ENCODE measurements at places on chromosomes 2 and 18. TPM values are rescaled to one million over a fixed set of nuclear protein-coding genes. Genes with fewer than 3 reads are reported as not detected.

Gene TDRD15
- total RNA-seq, result 0.21 TPM

Gene PRKCE
- total RNA-seq, result 42.1 TPM

DNA sequence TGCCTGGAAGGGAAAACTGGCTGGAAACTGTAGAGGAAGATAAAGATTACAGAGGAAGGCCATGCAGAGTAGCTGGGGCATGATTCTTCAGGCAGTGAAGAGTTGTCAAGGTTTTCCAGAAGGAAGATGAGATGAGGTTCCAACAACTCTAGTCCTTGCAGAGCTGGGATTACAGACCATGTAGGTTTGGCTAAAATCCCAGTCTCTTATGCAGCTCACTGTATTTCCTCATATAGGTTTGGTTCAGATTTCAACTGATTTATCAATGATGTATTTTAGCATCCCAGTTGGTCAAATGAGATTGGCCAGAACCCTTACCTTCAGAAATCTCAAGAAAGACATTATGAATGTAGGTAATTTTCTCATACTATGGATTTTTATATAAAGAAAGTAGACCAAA lies 16.4 kb downstream of the FAP start:
- no peak for DNase-seq

Gene UGT1A8
- not detected for total RNA-seq

GRCh38 chr18:36849288-36850006 lies 20.5 kb downstream of the KIAA1328 start:
- no peak for DNase-seq

Gene RNF138
- 76.6 TPM for total RNA-seq

DNA sequence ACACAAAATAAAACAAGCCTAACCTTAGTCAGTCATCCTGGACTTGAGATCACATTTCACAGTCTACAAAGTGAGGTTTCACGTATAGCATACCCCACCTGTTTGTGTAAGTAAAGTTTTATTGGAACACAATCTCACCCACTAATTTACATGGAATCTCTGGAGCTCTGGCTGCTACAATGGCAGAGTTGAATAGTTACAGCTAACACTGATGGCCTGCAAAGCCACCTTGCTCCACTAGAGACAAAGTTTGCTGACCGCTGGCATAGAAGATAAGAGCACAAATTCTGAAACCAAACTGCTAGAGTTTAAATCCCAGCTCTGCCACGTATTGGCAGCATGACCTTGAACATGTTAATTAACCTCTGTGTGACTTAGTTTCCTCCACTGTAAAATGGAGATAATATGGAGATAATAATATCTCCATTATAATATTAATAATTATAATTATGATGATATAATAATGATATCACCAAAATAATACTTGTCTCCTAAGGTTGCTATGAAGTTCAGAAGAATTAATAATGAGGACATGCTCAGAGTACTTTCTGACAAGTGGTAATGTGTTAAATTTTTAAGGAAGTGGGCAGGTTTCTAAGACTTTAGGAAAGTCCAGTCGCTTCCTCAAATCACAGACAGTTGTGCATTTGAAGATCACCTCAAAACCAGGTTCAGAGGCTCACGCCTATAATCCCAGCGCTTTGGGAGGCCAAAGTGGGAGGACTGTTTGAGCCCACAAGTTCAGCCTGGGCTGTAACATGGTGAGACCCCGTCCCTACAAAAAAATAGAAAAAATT lies 204.6 kb downstream of the SH3RF3 start:
- no peak for DNase-seq

DNA sequence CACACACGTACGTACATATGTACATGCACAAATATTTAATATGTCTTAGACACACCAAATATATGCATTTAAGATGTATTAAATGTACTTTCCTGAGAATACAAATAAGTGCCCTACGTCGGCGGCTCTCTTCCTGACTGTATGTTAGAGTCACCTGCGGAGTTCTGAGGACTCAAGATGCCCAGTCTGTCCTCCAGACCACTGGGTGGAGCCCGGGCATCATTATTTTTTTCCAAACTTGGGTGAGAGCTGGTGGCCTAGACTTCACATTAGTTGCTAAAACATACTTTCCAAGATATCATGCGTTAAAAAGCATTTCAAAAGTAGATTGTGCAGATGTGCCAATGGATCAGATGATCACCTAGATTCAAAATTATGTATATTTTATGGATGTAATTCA lies 2.9 kb downstream of the IL18R1 start:
- peak; percentile 46 for DNase-seq

DNA sequence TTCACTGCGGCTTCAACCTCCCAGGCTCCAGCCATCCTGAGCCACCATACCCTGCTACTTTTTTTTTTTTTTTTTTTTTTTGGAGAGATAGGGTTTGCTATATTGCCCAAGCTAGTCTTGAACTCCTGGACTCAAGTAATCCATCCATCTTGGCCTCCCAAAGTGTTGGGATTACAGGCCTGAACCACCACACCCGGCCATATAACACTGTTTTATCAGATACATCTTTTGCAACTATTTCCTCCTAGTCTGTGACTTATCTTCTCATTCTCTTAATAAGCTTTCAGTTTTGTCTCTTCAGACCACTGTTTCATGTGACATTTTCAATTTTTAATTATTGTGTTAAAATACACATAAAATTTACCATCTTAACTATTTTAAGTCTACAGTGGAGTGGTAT lies 35.7 kb upstream of the FAM117B start:
- DNase-seq, result no peak

GRCh38 chr2:216942016-216942415 lies 82.2 kb upstream of the TNP1 start:
- DNase-seq, result no peak

Gene SLC4A3
- total RNA-seq, result 0.45 TPM

Gene NAPG
- 48.7 TPM for total RNA-seq

DNA sequence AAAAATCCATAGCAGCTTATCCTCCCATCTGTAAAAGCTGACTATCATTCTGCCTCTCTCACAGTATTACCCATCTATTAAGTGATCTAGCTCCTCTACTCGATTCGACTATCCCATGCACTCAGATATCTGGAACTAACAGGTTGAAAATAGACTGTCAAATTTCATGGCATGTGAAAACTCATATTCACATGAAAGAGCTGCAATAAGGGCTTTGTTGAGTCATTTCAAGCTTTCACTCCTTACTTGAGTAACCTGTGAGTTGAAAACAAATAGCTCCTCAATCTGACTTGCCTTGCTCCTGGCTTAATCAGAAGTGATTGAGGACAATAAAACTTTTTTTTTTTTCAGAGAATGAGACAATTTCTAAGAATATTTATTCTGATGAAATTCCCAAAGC lies 192.4 kb upstream of the ERBB4 start:
- no peak for DNase-seq

Gene TRMT61B
- total RNA-seq, result 19.2 TPM

DNA sequence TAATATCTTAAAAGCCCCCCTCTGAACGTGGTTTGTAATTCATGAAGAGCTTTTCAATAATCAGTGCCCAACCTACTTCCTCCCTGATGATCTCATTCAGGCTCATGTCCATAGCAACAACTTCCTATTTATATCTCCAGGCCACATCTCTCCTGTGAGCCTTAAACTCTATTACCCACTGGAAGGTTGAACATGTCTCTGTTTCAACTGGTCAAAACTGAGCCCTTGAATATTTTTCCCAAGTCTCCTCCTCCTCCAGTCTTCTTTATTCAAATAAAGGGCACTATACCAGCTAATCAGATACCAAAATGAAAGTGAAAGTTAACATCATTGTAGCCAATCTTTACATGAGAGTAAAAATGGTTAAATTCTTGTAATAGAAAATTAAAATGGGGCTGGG lies 63.7 kb upstream of the ITGA4 start:
- peak; percentile 66 for DNase-seq

Gene UGT1A3
- total RNA-seq, result not detected

DNA sequence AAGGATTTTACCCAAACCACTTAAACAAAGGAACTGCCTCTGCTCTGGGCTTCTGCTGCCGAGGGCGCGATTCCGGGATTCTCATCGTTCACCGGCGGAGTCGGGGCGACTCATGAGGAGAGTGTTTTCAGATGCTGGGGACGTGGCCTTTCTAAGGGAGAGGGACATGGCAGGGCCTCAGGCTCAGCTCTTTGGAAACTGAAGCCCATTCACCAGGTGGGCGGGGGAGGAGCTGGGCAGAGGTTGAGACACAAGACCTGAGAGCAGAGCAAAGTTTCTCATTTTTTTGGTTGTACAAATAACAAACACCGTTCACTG lies 29.8 kb downstream of the NFATC1 start:
- no peak for DNase-seq

- peak; percentile 94 for DNase-seq
Measured at GRCh38 chr2:162343824-162344616, at the start of gene GCA. TSS of gene GCA (plus strand) at chr2:162344132. CDS start at chr2:162344249, 117 bp downstream.

DNA sequence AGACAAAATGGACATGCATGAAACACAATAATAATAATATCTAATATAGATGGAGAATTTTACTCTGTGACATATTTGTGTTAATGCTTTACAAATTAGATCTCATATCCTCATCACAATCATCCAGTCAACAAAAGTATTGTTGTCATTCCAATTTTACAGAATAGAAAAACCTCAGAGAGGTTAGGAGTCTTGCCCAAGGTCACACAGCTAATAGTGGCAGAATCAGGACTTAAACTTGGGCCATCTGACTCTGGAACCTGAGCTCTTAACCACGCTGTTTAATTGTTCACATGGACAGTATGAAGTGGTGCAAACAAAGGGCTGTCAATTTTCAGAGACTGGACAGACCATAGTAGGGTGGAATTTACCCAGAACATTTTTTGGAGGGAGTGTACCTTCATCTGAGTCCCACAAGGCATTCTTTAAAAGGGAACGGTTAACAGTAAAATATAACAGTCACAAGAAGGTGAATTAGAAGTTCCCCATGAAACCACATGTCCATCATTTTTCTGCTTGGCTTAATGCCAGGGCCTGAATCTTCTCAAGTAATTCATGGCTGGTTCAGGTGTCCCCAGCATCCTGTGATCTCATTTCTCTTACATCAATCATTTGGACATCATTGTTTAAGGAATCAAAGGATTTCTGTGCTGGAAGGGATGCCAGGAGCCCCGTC lies 35.4 kb upstream of the CCDC93 start:
- DNase-seq, result no peak

- no peak for DNase-seq
Measured at GRCh38 chr2:158936978-158937377, 31.5 kb upstream of the TANC1 start.

GRCh38 chr2:37377187-37377532 lies 32.7 kb downstream of the QPCT start:
- DNase-seq, result peak; percentile 21

DNA sequence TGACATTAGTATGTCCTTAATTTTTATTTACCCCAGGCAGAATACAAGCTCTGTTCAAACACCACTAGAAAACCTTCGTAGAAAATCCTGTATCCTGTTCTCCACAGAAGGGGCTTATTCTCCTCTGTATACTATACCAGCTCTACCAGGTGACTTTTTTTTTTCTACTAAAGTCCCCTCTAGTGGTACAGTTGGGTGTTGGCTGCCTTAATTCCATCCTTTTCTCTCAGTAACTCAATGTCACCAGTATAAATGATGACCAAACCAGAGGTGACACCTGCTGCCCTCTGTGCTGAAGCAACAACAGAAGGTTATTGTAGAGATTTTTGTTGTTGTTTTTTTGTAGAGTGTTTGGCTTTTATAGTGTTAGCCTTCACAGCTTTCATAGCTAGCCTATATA lies 1322.0 kb downstream of the LRP1B start:
- no peak for DNase-seq

GRCh38 chr18:45221363-45221762 lies 393.9 kb upstream of the SLC14A2 start:
- no peak for DNase-seq

DNA sequence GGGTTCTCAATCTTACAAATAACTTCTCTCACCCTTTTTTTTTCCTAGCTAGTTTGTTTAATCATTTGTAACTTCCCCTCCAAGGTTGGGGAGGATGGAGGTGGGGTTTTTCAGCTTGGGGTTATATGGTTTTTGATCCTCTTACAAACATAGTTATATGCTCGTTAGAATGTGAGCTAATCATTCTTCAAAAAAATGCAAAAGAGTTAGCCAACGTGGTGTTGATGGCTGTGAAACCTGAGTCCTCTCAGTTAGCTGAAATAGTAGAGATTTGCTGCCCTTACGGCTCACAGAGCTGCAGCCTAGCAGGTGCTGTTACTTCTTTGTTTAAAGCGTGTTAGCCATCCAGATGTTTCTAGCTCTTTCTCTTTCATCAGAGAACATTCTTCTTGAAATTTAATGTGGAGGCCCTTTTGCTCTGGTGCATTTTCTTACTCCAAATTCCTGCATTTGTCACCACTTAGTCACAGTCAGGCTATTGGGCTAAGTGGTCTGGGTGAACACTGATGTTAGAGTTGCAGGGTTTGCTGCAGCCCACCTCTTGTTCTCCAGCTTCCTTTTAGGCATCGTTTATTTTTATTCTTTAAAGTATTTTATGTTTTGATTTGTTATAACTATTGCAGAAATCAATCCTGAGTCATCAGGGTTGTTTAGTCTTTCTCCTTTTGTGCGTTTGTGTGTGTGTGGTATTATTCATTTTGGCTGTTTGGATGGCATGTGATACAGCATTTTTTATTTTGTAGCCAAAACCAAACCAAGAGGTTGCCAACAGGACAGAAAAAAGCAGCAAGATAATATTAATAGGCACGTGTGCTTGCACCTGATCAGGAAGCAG lies 41.1 kb downstream of the LIMS1 start:
- no peak for DNase-seq

DNA sequence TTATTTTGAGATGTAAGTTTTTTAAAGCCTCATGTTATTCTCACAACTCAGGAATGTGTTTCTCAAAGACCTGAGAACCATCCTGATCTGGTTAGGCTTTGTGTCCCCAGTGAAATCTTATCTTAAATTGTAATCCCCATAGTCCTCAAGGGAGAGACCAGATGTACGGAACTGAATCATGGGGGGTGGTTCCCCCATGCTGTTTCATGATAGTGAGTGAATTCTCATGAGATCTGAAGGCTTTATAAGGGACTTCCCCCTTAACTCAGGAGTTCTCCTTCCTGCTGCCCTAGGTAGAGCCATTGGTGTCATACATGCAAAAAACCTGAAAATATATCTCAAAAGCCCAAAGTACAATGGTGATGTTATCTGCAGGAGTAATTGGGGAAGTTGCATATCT lies 836.7 kb downstream of the CBLN2 start:
- DNase-seq, result no peak

Gene PRKAG3
- total RNA-seq, result not detected

Gene ZC3H15
- 92.5 TPM for total RNA-seq

Gene HAAO
- 0.35 TPM for total RNA-seq

Gene GALNT5
- total RNA-seq, result not detected

GRCh38 chr2:191376981-191377629 lies 131.9 kb downstream of the MYO1B start:
- DNase-seq, result peak; percentile 6

GRCh38 chr18:25827228-25827627 lies 263.2 kb downstream of the SS18 start:
- no peak for DNase-seq

DNA sequence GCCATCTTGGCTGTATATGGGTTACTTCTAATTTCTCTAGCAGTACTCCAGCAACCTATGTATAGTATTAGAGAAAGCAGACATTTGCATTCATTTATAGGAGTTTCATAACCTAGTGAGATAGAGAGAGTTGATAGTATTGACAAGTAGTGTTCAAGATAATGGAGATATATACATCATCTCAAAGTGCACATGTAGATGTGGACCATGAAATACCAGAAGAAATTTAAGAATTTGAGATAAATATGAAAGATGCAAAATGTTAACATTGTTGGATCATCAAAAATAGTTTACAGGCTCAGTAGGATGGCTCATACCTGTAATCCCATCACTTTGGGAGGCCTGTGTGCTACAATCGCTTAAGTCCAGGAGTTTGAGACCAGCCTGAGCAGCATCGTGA lies 243.0 kb downstream of the MBD5 start:
- DNase-seq, result no peak

Gene BMP10
- not detected for total RNA-seq

Gene REG3G
- total RNA-seq, result not detected

- no peak for DNase-seq
Measured at GRCh38 chr2:66470199-66470598, 35.3 kb downstream of the MEIS1 start.
